ENCODE measurements at places on chromosomes 5 and 9.

DNA sequence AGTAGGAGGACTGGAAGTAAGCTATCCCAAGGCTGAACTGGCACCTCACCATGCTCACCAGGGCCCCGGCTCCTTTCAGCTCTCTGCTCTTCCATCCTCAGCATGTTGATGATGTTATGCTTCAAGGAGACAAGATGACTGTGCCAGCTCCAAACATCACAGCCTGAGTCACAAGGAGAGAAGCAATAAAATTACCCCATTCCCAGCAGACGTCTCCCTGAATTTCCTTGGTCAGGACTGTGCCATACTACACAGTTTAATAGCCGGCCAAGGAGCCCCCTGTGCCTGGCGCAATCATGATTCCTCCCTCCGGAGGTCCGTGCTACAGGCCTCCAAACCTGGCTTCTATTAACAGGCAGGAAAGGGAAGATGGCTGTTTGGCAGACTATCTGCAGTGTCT is 51.2 kb upstream of the ROR2 start:
- no peak for DNase-seq

GRCh38 chr9:84382720-84383119 is 42.2 kb upstream of the SLC28A3 start:
- DNase-seq, result no peak

DNA sequence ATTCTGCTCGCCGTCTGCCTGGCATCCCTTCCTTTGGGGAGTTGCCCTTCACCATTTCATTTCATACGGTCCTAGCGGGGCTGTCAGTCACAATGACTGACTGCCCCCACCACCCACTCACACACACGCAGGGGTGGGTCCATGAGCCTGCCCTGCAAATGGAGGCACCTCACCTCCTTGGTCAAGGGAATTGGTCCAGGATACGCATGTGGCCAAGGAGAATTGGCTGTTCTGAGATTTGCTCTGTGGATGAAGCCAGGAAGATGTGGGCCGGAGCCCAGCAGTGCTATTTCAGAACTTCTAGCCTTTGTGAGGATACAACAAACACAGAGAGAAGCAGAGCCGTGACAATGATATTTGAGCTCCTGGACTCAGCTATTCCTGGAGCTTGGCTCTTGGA is 17.0 kb downstream of the C1QTNF2 start:
- DNase-seq, result no peak

DNA sequence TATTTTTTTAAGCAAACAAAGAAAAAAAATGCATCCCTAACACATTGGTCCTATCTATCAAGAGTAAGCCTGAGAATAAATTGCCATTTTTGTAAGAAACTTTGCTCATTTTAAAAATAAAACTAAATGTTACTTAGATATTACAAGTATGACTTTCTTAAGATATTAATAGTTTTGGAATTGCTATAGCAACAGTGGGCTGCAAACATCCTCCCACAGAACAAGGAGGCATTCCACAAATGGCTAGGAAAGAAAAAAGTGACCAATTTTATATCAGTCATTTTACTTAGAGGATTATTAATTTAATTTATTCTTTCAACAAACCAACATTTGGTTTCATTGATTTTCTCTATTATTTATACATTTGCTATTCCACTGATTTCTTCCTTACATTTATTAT is 63.7 kb downstream of the LURAP1L start:
- DNase-seq, result no peak

DNA sequence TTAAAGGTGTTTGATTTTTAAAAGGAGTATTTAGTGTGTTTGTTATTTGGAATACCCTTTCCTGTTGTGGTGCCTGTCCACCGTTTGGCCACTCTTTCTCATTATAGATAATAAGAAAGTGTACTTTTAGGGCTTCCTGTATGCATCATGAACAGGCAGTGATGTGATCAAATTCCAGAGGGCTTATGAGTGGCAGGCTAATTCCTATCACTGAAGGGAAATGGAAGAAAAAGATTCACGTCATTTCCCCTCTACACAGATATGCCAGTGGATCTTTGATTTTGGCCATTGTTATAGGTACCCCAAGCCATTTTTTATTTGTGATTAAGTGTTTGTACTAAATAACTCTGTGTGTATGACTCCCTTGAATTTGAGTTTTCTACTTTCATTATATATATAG is 37.1 kb downstream of the RPS6 start:
- no peak for DNase-seq

DNA sequence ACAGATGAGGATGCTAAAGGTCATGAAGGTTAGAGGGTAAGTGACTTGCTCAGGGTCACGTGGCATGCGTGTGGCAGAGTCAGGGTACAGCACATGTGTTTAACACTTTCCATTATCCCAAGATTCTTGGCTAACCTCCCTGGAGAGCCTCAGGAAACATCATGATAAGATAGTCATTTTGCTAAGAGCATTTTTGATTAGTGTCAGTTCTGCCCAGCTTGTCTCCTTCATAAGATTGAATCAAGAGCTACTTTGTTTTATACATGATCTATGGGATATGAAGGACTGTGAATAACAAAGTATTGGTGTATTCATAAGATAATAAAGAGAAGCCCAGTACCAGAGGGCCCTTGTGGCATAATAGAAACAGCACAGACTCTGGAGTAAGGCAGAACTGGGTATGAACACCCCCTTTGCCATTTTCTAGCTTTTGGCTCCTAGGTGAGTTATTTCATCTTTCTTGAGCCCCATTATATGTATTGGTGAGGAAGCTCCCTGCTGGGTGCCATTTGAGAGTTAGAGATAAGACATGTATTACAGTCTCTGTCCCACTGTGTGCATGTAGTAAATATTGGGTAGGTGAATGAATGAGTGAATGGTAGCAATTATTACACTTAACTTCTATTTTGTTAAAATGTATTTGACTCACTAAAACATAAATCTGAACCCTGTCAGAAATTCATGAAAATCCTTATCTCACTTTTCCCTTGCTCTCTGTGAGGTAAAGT is 16.1 kb downstream of the PTPDC1 start:
- no peak for DNase-seq

- DNase-seq, result no peak
Measured at GRCh38 chr9:120714846-120715388, 647 bp upstream of the MEGF9 start.

DNA sequence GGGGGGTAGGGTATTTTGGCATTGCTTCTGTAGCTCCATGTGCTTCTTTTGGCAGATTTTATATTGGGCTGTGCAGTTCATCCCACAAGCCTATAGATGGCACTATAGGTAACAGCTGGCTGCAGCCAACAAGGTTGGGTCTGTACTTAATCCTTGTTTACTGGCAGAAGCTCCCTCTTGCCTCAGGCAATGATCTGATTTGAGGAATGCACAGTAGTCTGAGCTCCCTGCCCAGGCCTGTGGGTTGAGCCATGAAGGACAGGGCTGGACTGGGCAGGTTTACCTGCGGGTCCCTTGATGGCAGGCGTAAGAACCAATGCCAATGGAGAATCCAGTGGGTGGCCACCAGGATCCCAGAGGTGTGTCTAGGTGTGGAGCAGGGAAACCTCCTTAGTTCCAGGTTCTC is 11.7 kb upstream of the OR1J2 start:
- DNase-seq, result no peak

DNA sequence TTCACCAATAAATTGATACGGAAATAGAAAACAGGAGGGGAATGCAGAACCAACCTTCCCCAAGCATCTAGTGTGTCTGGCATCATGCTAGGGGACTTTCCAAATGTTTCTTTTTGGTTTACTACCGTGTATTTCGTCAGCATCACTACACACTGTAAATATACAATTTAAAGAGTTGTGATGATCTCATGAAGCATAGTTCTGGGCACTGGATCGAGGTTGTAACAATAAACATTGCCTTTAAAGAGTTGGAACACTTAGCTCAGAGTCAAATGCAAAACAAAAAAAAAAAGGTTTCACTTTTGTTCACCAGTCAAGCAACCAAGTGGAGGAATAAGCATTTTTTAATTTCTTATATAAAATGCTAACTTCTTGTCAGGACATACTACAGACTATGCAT is 2.9 kb upstream of the SCAI start:
- DNase-seq, result no peak

DNA sequence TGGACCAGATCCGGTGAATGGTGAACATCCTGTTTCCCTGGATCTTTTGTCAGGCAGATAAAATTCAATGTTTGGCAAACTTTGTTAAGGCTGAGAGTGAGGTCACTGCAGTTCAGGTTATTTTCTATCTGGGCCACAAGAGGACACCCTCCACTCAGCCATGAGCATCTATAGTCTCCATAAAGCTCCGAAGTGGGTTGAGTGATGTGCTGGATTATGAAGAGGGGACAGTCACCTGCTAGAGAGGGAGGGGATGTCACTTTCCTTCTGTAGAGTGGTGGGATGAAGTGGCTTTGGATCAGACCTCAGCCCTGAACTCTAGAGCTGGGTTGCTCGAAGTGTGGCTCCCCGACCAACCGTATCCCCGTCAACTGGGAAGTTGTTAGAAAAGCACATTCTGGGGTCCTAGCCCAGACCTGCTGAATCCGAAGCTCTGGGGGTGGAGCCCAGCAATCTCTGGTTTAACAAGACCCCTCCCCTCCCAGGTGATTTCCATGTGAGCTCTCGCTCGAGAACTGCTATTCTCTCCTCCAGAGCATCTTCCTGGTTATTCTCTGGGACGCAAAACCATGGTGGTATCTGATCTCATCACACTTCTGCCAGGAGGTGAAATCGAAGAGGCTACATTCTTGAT is 31.8 kb upstream of the FGF1 start:
- no peak for DNase-seq

- DNase-seq, result no peak
Measured at GRCh38 chr5:57334475-57334874, 148.1 kb downstream of the ACTBL2 start.

- DNase-seq, result no peak
Measured at GRCh38 chr9:133700819-133701320, 37.3 kb downstream of the SARDH start.

DNA sequence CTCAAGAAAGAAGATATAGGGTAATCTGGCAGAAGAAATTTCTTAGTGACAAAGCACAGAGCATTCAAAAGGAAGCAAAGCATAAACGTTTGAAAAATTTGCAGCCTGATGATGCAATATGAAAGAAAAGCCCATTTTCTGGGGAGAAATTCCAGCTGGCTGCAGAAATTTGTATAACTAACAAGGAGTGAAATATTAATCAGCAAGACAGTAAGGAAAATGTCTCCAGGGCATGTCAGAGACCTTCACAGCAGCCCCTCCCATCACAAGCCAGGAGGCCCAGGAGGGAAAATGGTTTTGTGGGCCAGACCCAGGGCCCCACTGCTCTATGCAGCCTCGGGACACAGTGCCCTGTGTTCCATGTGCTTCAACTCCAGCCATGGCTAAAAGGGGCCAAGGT is 359.4 kb downstream of the HINT1 start:
- no peak for DNase-seq

DNA sequence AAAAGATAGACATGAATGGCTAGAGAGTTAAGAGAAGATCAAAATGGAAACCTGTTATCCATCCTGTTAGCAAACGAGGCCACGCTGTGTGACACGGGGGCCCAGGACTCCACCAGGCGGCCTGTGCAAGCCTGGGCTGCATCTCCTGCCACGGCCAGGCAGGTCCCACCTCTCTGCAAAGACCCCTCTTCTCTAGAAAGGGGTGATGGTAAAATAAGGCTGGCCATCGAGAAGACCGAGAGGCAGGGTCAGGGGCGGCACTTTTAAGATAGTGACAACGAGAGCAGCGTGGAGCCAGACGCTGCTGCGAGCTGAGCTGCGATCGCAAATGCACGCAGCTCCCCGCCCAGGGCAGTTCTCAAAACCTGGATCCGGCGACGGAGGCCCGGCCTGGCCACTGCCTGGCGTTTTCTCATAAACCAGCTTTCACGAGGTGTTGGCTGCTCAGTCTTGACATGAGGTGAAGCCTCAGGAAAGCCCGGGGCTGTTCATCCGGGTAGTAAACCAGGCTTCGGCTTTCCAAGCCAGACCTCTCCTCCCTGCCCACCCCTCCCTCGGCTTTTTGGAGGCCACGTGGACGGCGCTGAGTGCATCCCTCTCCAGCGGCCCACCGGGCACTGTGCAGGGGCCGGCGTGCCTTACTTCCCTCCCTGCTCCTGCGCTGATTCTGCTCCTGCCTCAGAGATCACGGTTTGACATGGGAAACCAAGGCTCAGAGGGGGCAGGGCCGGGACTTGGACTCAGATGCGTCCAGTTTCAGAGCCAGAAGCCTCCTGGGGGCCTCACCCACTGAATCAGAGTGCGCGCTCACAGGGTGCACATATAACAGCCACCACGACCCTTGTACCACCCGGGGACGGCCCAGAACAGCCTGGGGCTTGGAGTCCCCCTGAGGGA is 151.6 kb upstream of the PHYKPL start:
- DNase-seq, result no peak

DNA sequence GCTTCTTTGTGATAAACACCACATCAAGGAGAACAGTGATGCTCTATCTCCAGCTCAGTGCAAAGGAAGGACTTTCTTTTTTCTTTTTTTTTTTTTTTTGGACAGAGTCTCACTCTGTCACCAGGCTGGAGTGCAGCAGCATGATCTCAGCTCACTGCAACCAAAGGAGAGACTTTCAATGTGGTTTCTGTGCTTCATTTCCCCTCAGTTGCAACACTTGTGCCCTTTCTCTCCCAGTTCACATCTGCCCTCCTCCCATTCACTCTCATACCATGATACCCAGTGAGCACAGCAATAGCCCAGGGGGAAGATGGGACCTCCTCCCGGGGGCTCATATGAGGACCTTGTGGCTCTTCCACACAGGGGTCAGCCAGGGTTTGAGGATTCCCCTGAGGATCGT is 110.0 kb downstream of the MTRR start:
- DNase-seq, result no peak

GRCh38 chr5:153447534-153447933 is 42.9 kb upstream of the GRIA1 start:
- DNase-seq, result no peak

DNA sequence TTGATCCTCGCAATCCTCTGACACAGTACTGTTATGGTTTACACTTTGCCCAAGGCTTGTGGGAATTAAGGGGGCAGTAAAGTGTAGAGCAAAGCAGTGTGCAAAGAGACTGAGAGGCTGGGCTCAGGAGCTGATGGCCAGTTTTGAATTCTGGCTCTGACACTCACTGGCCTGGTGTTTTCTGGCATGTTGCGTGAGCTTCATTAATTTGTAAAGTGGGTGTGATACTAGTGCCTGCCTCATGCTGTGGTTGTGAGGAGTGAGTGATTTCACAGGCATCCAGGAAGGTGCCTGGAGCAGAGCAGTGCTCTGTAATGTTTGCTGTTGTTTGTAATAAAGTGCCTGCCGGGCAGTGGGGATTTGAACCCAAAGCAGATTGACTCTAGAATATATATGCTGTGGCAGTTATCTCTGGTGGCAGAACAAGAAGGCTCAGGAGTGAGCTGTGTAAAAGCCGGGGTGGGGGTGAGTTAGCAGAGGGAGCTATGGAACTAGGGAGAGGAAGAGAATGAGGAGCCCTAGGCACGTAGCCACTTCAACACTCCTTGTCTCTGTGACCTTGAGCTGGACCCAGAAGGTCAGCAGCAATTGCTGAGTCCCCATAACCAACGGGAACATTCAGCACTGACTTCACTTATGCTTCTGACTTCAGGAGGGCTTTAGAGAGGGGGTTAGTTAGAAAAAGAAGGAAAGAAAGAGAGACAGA is 108.5 kb downstream of the DOCK2 start:
- DNase-seq, result no peak
